Left forelimb (tissue), 1 donor: ENCODE measurements at places on chromosomes 5 and 9.

DNA sequence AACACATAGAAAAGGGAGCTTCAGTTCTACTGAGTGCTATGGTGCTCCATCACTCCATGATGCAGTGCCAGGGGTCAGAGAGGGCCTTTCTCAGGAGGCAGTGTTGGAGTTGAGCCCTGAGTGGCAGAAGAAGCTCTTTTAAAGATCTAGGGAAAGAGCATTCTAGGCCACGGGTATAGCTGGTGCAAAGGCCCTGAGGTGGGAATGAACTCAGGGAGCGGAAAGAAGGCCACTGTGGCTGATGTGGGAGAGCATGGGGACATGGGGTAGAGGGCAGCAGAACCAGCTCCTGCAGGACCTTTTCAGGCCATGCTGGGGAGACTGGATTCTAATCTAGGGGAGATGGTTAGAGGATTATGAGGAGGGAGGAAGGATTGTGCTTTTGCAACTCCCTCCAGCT lies 9.9 kb downstream of the PSD2 start:
- no peak for DNase-seq

- DNase-seq, result no peak
Observed at GRCh38 chr9:136095070-136096058, at the start of gene NACC2. TSS of gene NACC2 (minus strand) at chr9:136095289. CDS start at chr9:136050521, 44,768 bp downstream.

GRCh38 chr5:32852535-32852934 lies 141.4 kb downstream of the NPR3 start:
- DNase-seq, result no peak

GRCh38 chr5:81820318-81820636 lies 69.4 kb upstream of the SSBP2 start:
- no peak for DNase-seq

GRCh38 chr9:82188817-82189216 lies 200.2 kb downstream of the SPATA31D1 start:
- DNase-seq, result no peak

DNA sequence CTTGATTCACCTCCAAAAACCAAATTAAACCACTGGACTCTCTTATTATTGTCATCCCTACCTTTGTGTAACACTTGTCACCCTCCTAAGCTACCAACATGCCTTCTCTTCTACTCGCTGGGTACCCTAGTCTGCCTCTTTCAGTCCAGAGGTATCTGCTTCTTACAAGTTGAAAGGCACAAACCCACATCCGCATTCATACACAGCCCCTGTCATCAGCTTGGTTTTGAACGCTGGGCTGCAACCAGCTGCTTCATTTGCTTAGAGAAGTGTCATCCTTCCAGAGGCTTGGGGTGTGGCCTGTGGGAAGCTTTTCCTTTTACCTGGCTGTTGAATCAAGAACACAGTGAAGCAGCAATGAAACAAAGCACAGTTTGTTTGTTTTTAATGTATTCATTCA lies 138.8 kb upstream of the WWC1 start:
- no peak for DNase-seq
